ENCODE measurements at places on chromosomes 7 and 10.

- no peak overlapping the region for H3K4me3 ChIP-seq
- DNase-seq, result no peak
- no peaks in the 10 kb centered on the region for H3K4me1 ChIP-seq
Observed at GRCh38 chr7:95250571-95250970, 73.8 kb downstream of the PON1 start.

DNA sequence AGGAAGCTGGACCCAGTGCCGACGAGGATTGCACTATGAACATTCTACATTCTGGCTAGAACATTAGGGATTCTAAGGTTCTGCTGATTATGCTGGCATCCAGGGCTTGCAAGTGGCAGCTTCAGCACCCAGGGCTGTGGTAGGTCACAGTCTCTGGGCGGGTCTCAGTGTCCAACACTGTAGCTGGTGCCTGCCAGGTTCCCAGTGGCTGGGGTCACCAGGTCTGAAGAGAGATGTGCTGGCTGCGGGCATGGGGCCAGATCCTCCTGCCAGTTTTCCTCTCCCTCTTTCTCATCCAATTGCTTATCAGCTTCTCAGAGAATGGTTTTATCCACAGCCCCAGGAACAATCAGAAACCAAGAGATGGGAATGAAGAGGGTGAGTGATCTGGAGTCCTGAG lies at the start of gene PTTG1IP2:
Gene PTTG1IP2 (plus strand): TSS at position 86 of the 400 bp plus-strand sequence. CDS start 148 bp downstream, at position 234.
- H3K4me1 ChIP-seq, result no peaks in the 10 kb centered on the region
- no peak for DNase-seq
- H3K27me3 ChIP-seq, result no peaks in the 10 kb centered on the region
- H3K36me3 ChIP-seq, result no peaks in the 10 kb centered on the region
- H3K27ac ChIP-seq, result no peak within 1 kb of the TSS
- H3K4me3 ChIP-seq, result no peak within 1 kb of the TSS

GRCh38 chr7:104625956-104626355 lies 297.6 kb downstream of the LHFPL3 start:
- H3K27ac ChIP-seq, result no peak overlapping the region
- no peaks in the 10 kb centered on the region for H3K36me3 ChIP-seq
- no peak for DNase-seq
- H3K27me3 ChIP-seq, result no peaks in the 10 kb centered on the region
- H3K4me3 ChIP-seq, result no peak overlapping the region
- no peaks in the 10 kb centered on the region for H3K4me1 ChIP-seq

DNA sequence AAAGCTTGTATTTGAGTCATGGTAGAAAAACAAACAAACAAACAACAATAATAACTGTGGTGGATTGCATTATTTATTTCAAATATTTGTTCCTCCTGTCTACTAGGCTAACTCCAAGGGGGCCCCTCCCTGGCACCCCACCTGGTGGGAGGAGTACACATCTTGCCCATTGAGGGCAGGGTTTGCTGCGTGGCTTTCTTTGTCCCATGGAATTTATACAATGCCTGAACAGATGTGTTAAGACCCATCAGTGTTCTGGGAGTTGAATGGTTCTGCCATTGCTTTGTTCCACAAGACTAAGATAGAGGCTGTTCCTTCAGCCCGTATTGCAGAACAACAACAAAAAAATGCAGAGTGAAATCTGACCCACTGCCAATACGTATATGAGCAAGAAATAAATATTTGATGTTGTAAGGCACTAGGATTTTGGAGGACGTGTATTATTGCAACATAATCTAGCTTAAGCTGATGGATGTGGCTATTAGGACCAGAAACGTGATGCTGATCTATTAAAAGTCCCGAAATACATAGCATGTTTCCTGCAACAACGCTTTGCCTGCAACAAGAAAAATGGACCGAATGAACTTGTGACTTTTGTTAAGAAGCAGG lies 119.1 kb upstream of the JCAD start:
- no peak for DNase-seq
- H3K27ac ChIP-seq, result no peak overlapping the region
- no peaks in the 10 kb centered on the region for H3K27me3 ChIP-seq
- H3K36me3 ChIP-seq, result no peaks in the 10 kb centered on the region

DNA sequence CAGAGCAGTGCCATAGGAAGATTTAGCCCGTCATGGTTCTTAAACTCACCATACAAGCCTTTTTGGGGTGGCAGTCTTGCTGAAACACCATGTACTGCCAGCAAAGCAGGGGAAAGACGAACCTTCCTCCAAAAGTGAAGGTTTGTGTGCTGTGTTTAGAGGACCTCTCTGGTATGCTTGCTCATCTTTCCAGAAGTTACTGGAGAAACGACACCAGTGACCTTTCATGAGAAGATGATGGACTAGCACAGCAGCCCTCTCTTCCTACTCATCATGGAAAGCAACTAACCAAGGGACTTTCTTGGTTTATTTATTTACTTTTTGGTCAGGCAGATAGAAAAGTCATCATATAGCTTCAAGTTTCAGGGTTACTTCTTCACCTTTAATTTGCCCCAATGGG lies 247.4 kb downstream of the PTEN start:
- H3K27me3 ChIP-seq, result no peaks in the 10 kb centered on the region
- H3K27ac ChIP-seq, result no peak overlapping the region
- no peaks in the 10 kb centered on the region for H3K36me3 ChIP-seq
- peaks cover 3% of the 10 kb centered on the region for H3K4me1 ChIP-seq
- no peak for DNase-seq

- H3K4me1 ChIP-seq, result no peaks in the 10 kb centered on the region
- no peak overlapping the region for H3K4me3 ChIP-seq
- DNase-seq, result peak; percentile 72
Observed at GRCh38 chr10:48606530-48607355, 1.9 kb upstream of the ARHGAP22 start.

GRCh38 chr7:87548123-87548919 lies 52.4 kb downstream of the ABCB1 start:
- no peaks in the 10 kb centered on the region for H3K36me3 ChIP-seq
- no peak overlapping the region for H3K27ac ChIP-seq
- DNase-seq, result no peak
- no peaks in the 10 kb centered on the region for H3K4me1 ChIP-seq
- no peaks in the 10 kb centered on the region for H3K27me3 ChIP-seq

- H3K27me3 ChIP-seq, result no peaks in the 10 kb centered on the region
- DNase-seq, result no peak
- H3K4me3 ChIP-seq, result peak overlapping the region; percentile 69
- H3K4me1 ChIP-seq, result no peaks in the 10 kb centered on the region
- H3K36me3 ChIP-seq, result no peaks in the 10 kb centered on the region
Observed at GRCh38 chr7:43926798-43927123, 525 bp downstream of the UBE2D4 start.

Measured in aorta (tissue), 5 donors.